ENCODE measurements at places on chromosomes 2 and 18.
A peak's percentile ranks its signal among the peaks of the same experiment; 100 is the strongest.

DNA sequence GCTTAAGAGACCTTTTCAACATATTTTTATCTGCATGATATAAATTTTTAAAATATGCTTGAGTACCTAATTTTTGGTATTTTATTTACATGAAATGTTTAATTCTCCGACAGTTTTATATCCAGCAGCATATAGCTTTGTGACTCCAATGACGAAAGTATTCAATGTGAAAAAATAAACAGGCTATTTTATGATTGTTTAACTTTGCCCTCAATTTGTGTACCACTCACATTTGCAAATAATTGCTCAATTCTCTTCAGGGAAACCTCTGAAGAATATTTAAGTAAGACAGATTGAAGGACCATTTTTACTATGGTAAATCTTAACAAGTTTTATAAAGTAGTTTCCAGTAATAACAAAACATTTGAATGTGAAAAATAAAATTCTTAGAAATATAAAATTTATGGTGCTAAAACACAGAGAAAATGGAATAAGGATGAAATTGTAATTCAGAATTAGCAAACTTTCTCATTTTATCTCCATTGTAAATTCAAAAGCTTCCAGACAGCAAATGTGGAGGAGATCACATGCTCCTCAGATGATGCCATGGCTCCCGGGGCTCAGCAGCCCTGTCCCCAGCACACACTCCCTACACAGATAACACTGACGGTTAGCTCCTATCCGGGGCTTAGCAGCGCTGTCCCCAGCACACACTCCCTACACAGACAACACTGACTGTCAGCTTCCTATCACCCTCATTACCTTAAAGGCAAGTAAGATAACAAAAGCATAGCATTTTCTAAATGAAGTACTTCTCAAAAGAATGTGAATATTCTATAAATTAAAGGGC lies 39.7 kb downstream of the SH3YL1 start:
- DNase-seq: no peak

GRCh38 chr18:12359515-12359927 lies 17.5 kb downstream of the AFG3L2 start:
- DNase-seq: no peak

DNA sequence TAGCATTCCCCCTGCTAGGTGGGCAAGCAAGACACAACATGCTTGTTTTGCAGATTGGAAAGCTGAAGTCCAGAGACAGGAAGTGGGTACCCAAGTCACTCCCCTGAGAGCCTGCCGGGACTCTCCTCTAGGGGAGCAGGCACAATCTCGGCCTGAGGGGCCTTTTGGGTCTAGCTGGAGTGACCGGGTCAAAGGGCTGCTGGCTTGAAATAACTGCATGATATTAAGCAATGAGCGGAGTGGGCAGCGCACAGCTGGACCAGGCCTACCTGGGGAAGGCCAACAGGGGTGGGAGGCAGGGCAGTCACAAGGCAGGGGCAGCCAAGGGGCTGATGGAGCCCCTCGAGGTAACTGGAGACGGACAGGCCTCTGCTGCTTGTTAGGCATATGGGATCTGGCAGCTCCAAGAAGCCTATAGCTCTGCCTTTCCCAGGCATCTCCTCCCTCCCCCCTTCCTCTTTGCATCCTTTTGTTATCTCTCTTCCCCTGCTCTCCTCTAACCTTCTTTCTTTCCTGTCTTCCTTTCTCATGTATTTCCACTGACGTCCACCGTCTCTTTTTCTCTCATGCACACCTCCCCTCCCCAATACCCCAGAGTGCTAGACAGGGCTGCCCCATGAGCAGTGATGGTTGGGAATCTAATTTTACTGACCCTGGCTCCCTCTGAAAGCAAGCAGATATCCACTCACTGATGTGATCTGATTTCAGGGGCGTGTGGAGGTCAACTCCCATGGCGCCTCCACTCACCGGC lies 237.5 kb downstream of the LOXHD1 start:
- no peak for DNase-seq

DNA sequence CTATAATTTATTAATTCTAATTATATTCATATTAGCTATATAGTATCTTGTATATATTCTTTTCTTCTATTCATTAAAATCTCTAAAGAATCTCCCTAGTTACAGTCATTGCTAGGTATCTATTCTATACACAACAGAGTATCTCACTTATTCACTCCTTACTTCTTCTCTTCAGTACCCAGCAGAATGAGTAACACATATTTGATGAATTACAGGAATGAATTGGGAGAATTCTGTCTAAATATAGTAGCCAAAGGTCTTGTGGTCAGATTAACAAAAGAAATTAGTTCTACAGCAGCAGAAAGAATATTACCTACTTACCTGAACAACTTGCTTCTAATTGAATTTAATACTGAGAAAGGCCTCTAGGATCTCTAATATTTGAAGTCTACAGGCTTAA lies 758.0 kb upstream of the ZEB2 start:
- DNase-seq: no peak

- no peak for DNase-seq
Observed at GRCh38 chr18:23668731-23669130, 6.0 kb upstream of the ANKRD29 start.

GRCh38 chr2:234808907-234809306 lies 142.9 kb upstream of the SH3BP4 start:
- DNase-seq: no peak

DNA sequence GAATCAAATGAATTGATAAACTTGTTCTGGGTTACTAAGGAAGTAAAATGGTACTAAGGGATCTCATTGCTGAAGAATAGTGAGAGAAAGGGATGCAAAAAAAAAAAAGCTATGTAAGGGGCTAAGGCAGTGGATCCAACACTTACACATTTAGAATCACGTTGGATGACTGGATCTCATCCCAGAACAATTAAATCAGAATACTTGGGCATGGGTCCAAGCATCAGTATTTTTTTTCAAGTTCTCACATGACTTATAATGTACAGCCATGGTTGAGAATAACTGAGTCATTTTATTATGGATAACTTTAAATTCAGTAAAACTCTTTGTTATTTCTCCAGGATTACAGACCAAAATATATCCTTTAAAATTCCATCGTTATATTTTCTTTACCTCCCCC lies 8.5 kb downstream of the DSC1 start:
- DNase-seq: no peak

GRCh38 chr18:78986018-78986481 lies 6.4 kb downstream of the SALL3 start:
- DNase-seq: no peak

GRCh38 chr18:44497757-44498490 lies 182.8 kb upstream of the SETBP1 start:
- no peak for DNase-seq

- DNase-seq: no peak
Observed at GRCh38 chr2:182548031-182548950, 121.5 kb upstream of the PDE1A start.

DNA sequence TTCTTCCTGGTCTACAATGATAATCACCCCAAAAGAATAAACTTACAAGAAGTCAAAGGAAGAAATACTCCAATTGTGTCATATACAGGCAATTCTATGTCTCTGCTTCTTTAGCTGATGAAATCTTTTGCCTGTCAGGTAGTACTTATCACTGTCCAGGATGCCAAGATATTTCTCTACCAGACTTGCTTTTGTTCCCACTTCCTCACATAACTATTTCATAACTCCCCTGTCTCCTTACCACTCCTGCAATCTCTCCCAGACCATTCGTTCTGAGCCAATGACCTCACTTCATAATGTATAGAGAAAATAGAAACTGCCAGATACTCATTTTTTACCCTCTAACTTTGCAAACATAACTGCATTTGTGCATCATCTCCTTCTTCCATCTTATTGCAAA lies 39.1 kb downstream of the HNMT start:
- no peak for DNase-seq

GRCh38 chr2:162074928-162075688 lies 1.1 kb upstream of the DPP4 start:
- DNase-seq: no peak

DNA sequence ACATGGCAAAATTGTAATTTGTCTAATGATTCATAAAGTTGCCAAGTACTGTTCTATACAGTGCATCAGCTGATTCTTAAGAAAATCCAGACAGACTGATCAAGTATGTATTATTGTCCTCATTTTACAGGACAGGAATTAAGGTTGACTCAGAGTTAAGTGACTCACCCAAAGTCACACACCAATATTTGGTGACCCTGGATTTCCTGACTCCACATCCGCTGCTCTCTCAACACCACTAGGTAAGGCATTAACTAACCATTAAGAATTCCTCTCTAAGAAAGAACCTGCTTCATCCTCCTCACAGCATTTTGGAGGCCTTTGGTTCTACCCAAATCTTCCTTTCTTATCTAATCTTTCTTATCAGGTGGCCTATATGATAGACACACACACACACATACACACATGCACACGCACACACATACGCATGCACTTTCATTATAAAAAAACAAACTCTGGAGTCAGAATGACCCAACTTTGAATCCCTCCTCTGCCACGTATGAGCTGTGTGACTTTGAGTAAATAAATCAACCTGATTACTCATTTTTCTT lies 150.8 kb downstream of the ANKRD44 start:
- DNase-seq: no peak

GRCh38 chr18:27185897-27186296 lies 789 bp upstream of the CHST9 start:
- no peak for DNase-seq

GRCh38 chr2:69642709-69643601 lies 584 bp downstream of the AAK1 start:
- peak; percentile 44 for DNase-seq

DNA sequence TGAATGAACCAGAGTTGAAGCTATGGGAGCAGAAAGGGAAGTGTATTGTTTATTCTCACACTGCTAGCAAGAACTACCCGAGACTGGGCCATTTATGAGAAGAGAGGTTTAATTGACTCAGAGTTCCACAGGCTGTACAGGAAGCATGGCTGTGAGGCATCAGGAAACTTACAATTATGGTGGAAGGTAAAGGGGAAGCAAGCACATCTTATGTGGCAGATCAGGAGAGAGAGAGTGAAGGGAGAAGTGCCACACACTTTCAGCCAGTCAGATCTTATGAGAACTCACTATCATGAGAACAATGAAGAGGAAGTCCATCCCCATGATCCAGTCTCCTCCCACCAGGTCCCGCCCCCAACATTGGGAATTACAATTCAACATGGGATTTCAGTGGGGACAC lies 383.2 kb upstream of the SLC14A2 start:
- no peak for DNase-seq

GRCh38 chr2:40625849-40626248 lies 174.0 kb upstream of the SLC8A1 start:
- DNase-seq: no peak

DNA sequence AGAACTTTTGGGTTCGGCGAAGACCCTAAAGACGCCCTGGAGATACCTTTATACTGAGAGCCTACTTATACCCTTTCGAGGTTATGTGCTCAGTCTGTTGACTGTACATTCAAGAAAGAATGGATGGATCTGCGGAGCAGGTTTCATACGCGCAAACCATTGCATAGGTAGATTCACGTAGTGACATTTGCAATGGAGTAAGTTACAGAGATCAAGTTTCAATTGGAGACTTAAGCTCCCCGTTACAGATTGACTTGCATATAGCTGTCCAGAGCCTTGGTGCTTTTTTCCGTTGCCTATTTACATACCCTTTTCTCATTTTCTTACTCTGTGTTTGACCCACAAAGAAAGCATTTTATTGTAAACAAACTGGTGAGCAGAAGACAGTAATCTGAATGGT lies 923 bp downstream of the PSMD1 start:
- DNase-seq: no peak

GRCh38 chr2:66058675-66059074 lies 376.2 kb upstream of the MEIS1 start:
- DNase-seq: no peak

- DNase-seq: no peak
Observed at GRCh38 chr2:72934683-72935610, 17.6 kb downstream of the EMX1 start.

GRCh38 chr2:215277944-215278343 lies 33.9 kb upstream of the ATIC start:
- no peak for DNase-seq

Measured in brain pericyte (primary cell).